ENCODE measurements at places on chromosomes 13 and 19. TPM values are rescaled to one million over a fixed set of nuclear protein-coding genes. Genes with fewer than 3 reads are reported as not detected.

ECSIT gene
- 35.7 TPM for total RNA-seq

TTC9B gene
- total RNA-seq, result not detected

KIR3DL2 gene
- 0.89 TPM for total RNA-seq

LRRC63 gene
- 2.5 TPM for total RNA-seq

BST2 gene
- 75.0 TPM for total RNA-seq

LGALS13 gene
- not detected for total RNA-seq

DNAJC15 gene
- total RNA-seq, result 20.2 TPM

PSG3 gene
- total RNA-seq, result not detected

FGF22 gene
- not detected for total RNA-seq

ZNF350 gene
- 15.6 TPM for total RNA-seq

SLITRK5 gene
- total RNA-seq, result not detected

ZNF296 gene
- 5.2 TPM for total RNA-seq

SIGLEC9 gene
- 1.6 TPM for total RNA-seq

SIGLECL1 gene
- not detected for total RNA-seq

EFNA2 gene
- total RNA-seq, result not detected

S1PR5 gene
- 0.19 TPM for total RNA-seq

DNA sequence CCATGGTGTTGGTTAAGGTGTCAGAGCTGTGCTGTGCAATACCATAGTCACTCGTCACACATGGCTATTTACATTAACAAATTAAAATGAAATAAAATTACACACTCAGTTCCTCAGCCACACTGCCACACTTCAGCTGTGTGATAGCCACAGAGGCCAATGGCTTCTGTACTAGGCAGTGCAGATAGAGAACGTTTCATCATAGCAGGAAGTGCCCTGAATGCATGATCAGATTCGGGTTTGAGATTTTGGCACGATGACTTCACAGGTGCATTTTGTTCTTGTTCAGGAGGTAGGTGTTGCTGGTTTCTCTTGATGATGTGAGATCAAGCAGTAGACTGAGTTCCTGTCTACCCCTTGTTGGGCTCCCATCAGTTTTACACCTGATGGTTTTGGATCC, 6.5 kb downstream of the ARMC6 start:
- peak overlapping the region; percentile 73 for H3K27ac ChIP-seq
- H3K36me3 ChIP-seq, result peaks cover 2% of the 10 kb centered on the region
- no peaks in the 10 kb centered on the region for H3K27me3 ChIP-seq
- H3K4me1 ChIP-seq, result peaks cover 29% of the 10 kb centered on the region
- DNase-seq, result peak; percentile 8

- H3K4me3 ChIP-seq, result no peak overlapping the region
- H3K27me3 ChIP-seq, result peaks cover 31% of the 10 kb centered on the region
- no peak overlapping the region for H3K27ac ChIP-seq
- DNase-seq, result no peak
- H3K4me1 ChIP-seq, result peaks cover 5% of the 10 kb centered on the region
These were observed 104.6 kb upstream of the IPO5 start for GRCh38 chr13:97848886-97849285.

- peaks cover 25% of the 10 kb centered on the region for H3K4me1 ChIP-seq
- H3K4me3 ChIP-seq, result no peak overlapping the region
- no peak overlapping the region for H3K27ac ChIP-seq
- H3K36me3 ChIP-seq, result peaks cover 8% of the 10 kb centered on the region
- DNase-seq, result no peak
These were observed 3.4 kb downstream of the ZNF823 start for GRCh38 chr19:11735375-11735774.

GRCh38 chr19:55778331-55778730, 9.4 kb downstream of the RFPL4AL1 start:
- H3K27ac ChIP-seq, result no peak overlapping the region
- H3K4me1 ChIP-seq, result no peaks in the 10 kb centered on the region
- H3K27me3 ChIP-seq, result peaks cover 16% of the 10 kb centered on the region
- no peak for DNase-seq
- no peaks in the 10 kb centered on the region for H3K36me3 ChIP-seq

DNA sequence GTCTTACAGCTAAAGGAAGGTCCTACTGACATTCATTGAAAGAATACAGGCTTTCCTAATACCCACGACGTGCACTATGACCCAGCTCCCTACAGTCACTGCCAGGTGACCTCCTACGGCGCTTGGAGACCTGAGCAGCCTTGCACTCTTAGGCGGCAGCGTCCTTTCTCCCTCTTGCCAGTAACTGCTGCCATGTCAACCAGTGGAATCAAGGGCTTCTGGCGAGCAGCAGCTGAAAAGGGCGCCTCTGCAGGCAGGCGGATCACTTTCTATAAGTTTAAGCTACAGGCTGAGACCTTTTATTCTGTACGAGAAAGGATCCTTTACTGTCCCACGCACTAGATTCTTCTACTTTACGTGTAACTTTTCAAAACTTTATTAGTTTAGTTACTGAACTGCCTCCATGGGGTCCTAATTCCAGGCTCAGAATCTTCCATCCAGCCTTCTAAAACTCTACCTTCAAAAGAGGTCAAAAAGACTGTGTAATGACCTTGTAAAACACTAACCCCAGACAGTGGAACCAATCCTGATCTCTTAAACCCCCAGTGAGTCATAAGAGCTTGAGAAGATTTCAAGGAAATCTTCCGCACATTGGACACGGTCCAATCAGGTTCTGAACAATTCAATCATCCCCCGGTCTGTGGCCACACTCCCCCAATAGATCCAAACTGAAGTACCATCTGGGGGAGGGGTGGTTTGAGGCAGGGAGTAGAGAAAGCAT, 1.9 kb downstream of the KCTD12 start:
- peak overlapping the region; percentile 45 for H3K27ac ChIP-seq
- H3K4me1 ChIP-seq, result peaks cover 50% of the 10 kb centered on the region
- no peaks in the 10 kb centered on the region for H3K36me3 ChIP-seq
- no peak for DNase-seq
- peak overlapping the region; percentile 90 for H3K4me3 ChIP-seq
- peaks cover 17% of the 10 kb centered on the region for H3K27me3 ChIP-seq

DNA sequence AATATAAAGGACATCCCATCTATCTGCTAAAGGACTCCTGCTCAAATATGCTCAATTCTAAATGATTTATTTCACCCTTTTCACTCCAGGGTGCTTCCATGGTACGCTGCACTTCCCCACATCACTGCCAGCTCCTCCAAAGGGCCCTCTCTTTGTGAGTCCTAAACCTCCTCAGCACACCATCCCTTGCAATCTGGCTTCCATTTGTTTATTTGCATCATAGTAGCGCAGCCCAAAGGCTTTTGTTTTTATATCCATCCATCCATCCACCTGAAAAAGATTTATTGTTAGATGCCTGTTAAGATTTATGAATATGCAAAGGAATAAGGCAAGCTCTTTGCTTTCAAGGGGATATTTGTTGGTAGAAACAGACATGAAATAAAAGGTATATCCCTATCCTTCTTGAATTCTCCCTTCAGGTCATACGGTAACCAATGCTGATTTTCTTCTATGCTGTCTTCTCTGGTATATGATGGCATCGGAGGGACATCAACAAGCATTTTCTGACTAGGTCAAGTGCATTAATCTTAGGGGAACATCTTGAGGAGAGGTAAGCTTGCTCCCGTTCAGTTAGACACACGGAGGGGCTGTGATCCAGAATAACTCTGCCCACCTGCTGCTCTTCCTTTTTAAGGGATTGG, 397.6 kb downstream of the LIG4 start:
- H3K4me3 ChIP-seq, result no peak overlapping the region
- no peaks in the 10 kb centered on the region for H3K4me1 ChIP-seq
- H3K27me3 ChIP-seq, result no peaks in the 10 kb centered on the region
- H3K36me3 ChIP-seq, result no peaks in the 10 kb centered on the region
- no peak overlapping the region for H3K27ac ChIP-seq
- DNase-seq, result no peak

DNA sequence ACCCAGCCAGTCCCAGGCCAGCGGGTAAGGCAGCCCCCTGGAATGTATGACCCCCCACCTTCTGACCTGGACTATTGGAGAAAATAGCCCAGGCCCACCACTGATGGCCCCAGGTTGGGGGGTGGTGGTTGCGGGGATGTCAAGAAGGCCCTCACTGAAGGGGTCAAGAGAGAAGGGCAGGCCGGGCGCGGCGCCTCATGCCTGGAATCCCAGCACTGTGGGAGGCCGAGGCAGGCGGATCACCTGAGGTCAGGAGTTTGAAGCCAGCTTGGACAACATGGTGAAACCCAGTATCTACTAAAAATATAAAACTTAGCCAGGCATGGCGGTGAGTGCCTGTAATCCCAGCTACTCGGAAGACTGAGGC, 1.5 kb upstream of the ADAMTSL5 start:
- H3K4me1 ChIP-seq, result peaks cover 17% of the 10 kb centered on the region
- no peak for DNase-seq
- H3K27me3 ChIP-seq, result no peaks in the 10 kb centered on the region
- no peaks in the 10 kb centered on the region for H3K36me3 ChIP-seq
- H3K27ac ChIP-seq, result no peak overlapping the region

DNA sequence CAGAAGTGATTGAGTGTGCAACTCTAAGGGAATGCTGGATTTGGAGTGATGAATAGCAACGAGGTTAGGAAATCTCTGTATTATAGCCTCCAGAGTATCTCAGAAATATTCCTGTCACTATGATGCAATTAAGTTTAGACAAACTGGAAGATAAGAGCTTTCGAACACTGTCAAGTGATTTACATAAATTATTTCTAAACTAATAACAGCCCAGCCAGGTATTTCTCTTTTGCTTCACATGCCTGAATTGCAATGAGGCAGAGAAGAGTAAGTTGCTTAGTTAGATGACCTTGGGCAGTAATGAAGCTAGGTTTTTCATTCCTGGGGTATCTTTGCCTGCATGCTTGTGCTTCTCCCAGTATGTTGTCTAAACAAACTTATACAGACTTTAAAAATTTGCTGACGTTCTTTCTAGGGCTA, 134.5 kb downstream of the LMO7 start:
- H3K4me3 ChIP-seq, result no peak overlapping the region
- no peaks in the 10 kb centered on the region for H3K27me3 ChIP-seq
- H3K27ac ChIP-seq, result no peak overlapping the region
- no peak for DNase-seq
- peaks cover 45% of the 10 kb centered on the region for H3K4me1 ChIP-seq

GRCh38 chr13:106721599-106721998, 153.7 kb upstream of the ARGLU1 start:
- no peaks in the 10 kb centered on the region for H3K27me3 ChIP-seq
- H3K27ac ChIP-seq, result no peak overlapping the region

DNA sequence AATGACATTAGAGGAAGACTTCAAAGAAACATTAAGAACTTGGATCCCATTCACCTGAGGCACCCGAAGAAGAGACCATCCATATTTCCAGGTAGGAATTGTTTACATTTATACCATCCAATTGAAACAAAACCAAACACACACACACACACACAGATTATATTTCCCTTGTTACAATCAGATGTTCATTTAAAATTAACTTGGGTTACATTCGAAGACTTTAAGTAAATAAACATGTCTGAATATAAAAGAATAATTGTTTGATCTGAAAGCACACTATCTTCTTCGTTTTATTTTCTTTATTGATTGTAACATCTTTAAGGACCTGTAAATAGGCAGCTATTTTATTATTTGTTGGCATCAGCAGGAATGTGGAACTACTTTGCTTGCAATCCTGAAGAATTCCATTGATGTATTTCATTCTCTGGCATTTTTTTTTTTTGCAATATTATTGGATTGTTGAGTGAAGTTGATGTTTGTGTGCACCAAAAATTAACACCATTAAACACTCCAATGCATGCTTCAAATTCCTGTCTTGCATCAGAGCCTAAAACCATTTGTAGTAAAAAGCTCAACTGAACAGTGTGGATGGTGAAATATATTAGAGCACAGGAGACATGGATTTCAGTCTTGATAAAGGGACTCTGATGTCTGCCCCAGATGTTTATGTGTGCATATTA, 85.3 kb upstream of the FRY start:
- H3K27ac ChIP-seq, result no peak overlapping the region
- no peak for DNase-seq
- no peaks in the 10 kb centered on the region for H3K4me1 ChIP-seq
- H3K4me3 ChIP-seq, result no peak overlapping the region

- no peaks in the 10 kb centered on the region for H3K27me3 ChIP-seq
- no peaks in the 10 kb centered on the region for H3K36me3 ChIP-seq
- H3K4me1 ChIP-seq, result peaks cover 15% of the 10 kb centered on the region
These were observed 158.4 kb downstream of the RNF17 start for GRCh38 chr13:24922387-24922744.

GRCh38 chr13:105139380-105140285, 1395.8 kb downstream of the EFNB2 start:
- H3K36me3 ChIP-seq, result no peaks in the 10 kb centered on the region
- peak; percentile 60 for DNase-seq

GRCh38 chr19:56053596-56053995, 67.0 kb downstream of the NLRP5 start:
- H3K4me3 ChIP-seq, result no peak overlapping the region
- H3K27ac ChIP-seq, result no peak overlapping the region
- no peaks in the 10 kb centered on the region for H3K4me1 ChIP-seq

DNA sequence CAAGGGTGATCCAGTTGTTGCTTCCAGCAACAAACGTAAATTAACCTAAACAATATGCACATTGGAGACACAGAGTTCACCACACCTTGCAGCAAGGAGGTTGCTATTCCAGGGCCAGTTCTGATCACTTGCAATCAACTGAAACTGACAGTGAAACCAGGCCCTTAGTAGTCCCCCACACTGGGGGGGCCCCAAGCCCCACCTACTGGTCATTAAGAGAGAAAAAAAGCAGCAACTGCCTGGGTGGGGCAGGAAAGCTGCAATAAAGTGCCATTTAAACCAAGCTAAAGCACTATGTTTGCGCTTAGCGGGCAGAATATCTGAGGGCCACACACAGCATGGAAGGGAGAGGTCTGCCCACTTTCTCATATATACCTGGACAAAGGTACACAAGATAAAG, 51.5 kb downstream of the ATP7B start:
- H3K27ac ChIP-seq, result no peak overlapping the region
- H3K4me1 ChIP-seq, result peaks cover 14% of the 10 kb centered on the region
- no peak overlapping the region for H3K4me3 ChIP-seq
- H3K36me3 ChIP-seq, result no peaks in the 10 kb centered on the region
- H3K27me3 ChIP-seq, result no peaks in the 10 kb centered on the region
- no peak for DNase-seq

DNA sequence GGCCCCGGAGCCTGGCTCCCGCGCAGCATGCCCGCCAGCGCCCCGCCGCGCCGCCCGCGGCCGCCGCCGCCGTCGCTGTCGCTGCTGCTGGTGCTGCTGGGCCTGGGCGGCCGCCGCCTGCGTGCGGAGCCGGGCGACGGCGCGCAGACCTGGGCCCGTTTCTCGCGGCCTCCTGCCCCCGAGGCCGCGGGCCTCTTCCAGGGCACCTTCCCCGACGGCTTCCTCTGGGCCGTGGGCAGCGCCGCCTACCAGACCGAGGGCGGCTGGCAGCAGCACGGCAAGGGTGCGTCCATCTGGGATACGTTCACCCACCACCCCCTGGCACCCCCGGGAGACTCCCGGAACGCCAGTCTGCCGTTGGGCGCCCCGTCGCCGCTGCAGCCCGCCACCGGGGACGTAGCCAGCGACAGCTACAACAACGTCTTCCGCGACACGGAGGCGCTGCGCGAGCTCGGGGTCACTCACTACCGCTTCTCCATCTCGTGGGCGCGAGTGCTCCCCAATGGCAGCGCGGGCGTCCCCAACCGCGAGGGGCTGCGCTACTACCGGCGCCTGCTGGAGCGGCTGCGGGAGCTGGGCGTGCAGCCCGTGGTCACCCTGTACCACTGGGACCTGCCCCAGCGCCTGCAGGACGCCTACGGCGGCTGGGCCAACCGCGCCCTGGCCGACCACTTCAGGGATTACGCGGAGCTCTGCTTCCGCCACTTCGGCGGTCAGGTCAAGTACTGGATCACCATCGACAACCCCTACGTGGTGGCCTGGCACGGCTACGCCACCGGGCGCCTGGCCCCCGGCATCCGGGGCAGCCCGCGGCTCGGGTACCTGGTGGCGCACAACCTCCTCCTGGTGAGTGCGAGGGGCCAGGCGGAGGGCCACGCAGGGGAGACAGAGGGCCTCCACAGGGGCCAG, at the start of gene KL:
KL (plus strand) TSS at position 10 of the 909 bp plus-strand sequence; CDS start at position 28, 18 bp downstream.
- H3K36me3 ChIP-seq, result no peaks in the 10 kb centered on the region
- peak within 1 kb of the TSS; percentile 82 for H3K4me3 ChIP-seq
- H3K4me1 ChIP-seq, result peaks cover 16% of the 10 kb centered on the region
- H3K27me3 ChIP-seq, result peaks cover 78% of the 10 kb centered on the region
- DNase-seq, result peak; percentile 38
